Activated naive CD4-positive, alpha-beta T cell treated with anti-CD3 and anti-CD28 coated beads for 36 hours (primary cell): ENCODE measurements at places on chromosomes 13 and 19. TPM values are rescaled to one million over a fixed set of nuclear protein-coding genes. Genes with fewer than 3 reads are reported as not detected.

- no peak for DNase-seq
Measured at GRCh38 chr13:63706751-63707150, 2291.1 kb upstream of the PCDH20 start.

DNA sequence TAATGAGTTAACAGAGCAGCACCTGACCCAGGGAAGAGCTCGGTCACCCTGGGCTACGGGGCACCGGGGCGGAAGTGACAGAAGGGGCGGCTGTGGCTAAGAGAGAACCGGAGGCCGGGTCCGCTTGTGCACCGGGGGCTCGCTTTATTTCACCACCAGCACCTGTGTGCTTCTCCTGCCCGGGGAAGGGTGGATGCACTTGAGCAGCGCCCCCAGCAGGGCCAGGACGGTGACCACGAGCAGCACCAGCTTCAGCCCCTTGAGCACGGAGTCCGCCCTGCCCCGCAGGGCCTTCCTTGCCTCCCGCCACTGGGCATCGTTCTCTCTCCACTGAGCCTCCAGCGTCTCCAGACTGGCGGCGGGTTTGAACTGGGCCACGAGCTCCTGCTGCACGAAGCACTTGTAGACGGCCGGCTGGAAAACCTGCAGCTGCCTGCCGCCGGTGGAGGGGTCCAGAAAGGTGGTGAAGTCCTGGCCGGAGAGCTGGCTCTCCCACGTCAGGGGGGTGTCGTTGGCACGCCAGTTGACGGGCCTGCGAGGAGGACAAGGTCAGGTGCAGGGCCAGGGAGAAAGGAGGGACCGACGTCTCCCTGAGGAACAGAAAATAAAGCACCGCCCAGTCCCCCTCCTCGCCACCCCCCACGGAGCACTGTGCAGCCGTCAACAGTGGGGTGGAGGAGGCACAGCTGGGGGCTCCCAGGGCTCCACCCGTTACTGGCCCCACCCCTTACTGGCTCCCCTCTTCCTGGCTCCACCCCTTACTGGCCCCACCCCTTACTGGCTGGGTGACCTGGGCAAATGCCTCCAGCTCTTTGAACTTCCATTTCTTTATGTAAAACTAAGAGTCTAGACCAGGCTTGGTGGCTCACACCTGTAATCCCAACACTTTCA, 3.6 kb downstream of the FAM187B start:
- DNase-seq = peak; percentile 54

DNA sequence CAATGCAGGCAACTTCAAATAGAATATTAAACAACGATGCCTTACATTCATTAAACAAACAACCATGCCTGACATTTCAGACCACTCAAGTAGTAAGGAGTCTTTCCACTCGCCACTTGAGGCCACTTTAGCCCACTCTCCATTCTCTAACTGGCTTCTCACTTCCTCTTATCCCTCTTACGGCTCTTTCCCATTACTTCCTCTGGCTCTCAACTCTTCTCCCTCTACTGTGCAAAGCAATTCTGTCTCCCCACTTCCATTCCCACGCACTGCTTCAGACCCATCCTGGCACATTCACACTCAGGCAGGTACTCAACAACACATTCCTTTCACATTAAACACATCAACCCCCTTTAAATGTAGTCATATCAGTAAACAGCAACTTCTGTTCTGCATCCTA, 229.8 kb upstream of the IPO5 start:
- DNase-seq = no peak

- DNase-seq = no peak
Measured at GRCh38 chr13:34243403-34243802, 425.5 kb downstream of the RFC3 start.

Gene SIGLEC12
- total RNA-seq = not detected

DNA sequence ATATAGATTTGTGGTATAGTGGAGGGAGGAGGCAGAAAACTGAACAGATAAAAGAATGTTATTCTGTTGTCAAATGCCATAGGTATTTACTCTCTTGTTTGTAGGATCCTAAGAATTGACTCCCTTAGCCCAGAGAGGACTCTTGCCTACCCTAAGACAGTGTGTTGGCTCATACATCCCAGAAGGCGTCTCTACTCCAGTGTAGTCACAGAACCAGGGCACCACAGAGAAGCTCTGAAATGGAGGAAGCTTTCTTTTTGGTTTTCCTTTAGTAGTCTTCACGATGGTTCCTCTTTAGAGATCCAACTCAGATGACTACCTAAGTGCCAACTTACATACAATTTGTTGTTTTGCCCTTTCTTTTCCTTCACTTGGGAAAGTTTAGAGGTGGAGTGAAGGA, 14.0 kb downstream of the GPR183 start:
- no peak for DNase-seq

DNA sequence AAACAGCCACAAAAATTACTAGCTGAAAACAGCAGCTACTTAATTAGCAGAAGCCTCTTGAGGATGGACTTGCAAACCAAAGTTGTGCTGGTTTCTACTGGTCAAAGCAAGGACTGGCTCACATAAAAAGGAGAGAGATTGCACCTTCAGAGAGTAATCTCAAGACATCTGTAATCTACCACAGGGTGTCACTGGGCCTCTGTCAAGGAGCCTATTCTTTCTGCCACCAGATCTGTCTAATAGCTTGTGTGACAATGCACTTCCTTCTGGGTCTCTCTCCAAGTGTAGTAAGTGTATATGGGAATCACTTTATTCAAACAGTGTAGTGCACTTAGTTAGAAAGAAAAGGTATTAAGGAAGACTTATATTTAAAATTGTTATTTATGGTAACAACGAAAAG, 24.4 kb upstream of the ZNF561 start:
- no peak for DNase-seq

DNA sequence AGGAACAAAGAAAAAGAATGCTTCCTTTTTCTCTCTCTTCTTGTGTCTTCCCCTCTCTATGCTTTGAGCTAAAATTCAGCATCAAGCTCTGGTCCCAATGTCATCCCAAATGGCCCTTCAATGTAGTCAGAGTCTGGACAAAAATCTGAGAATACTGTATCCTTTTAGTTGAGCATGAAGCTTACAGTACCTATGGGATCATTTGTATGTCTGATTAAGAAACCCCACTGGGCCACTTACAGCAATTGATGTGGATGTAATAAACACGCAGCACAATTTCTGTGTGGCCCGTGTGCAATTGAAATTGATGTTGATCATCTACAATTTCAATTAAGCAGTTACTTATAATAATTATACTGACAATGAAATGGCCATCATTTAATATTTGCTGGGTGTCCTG, 188.9 kb upstream of the RNF113B start:
- DNase-seq = no peak

Gene FUT1
- total RNA-seq = 0.07 TPM

DNA sequence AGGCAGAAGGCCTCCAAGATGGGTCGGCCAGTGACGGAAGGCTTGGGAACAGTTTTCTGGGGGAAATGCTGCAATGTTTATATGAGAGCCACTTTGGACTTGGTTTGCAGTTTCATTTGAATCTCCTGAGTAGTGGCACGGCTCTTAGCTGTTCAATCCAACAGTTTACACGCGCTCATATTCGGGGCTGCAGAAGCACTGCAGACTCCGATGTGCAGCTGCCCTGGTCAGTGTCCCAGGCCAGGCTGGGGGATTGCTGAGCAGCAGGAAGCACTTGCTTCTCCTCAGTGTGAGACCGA, 31.7 kb downstream of the CEBPG start:
- no peak for DNase-seq
